Stimulated activated CD8-positive, alpha-beta memory T cell treated with anti-CD3 and anti-CD28 coated beads, Interleukin-4, amount 100 ng/mL, for 24 hours (primary cell): ENCODE measurements at places on chromosomes 16 and 17.

DNA sequence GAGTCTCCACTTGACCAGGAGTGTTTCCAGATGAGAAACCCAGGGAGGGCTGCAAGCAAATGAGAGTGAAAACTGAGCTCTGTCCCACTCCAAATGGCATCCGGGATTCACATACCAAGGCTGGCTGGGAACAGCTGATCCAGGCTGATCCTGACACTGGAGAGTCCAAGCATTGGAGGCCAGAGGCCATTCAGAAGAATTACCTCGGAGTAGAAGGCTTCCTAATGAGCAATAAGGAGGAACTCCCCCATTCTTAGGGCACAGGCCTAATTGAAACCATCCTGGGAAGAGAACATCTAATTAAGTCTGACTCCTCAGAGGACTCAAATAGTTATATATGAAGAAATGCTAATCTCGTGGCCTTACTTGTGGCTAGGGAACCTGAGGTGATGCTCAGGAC is 142.8 kb downstream of the PRKCA start:
- DNase-seq = no peak

GRCh38 chr16:65523283-65523944 is 401.6 kb upstream of the CDH11 start:
- DNase-seq = no peak

GRCh38 chr17:82807562-82807961 is 32.3 kb downstream of the ZNF750 start:
- no peak for DNase-seq

DNA sequence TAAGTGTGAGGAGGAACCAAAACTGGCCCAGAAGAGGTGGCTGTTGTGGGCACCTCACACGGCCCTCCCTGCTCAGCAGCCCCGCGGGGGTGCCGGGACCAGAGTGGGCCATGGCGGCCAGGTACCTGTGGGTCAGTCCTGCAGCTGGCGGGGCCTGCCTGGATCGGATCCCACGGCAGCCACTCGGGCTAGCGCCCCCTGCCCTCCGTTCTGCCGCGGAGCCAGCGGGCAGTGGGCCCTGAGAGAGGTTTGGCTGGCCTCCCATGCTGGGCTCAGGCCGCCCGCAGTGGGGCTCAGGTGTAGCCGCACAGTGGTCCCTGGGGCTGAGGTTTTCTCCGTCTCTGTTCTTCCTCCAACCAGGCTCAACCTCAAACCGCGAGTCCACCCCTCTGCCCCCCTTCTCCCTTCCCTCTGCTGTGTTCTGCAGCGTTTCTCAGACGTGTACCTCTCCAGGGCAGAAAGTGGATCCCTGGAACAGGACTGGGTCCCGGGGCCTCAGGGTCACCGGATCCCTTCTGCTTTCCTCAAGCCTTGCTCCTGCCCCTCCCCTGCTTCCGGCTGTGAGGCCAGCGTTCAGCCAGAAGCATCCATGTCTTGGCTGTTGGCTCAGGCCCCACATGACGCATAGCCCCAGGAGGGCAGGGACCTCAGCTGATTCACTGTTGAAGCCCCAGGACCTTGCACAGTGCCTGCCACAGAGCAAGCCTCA is 28.6 kb upstream of the ITGA3 start:
- no peak for DNase-seq

- DNase-seq = no peak
Observed at GRCh38 chr16:78679546-78679945, 580.1 kb downstream of the WWOX start.

DNA sequence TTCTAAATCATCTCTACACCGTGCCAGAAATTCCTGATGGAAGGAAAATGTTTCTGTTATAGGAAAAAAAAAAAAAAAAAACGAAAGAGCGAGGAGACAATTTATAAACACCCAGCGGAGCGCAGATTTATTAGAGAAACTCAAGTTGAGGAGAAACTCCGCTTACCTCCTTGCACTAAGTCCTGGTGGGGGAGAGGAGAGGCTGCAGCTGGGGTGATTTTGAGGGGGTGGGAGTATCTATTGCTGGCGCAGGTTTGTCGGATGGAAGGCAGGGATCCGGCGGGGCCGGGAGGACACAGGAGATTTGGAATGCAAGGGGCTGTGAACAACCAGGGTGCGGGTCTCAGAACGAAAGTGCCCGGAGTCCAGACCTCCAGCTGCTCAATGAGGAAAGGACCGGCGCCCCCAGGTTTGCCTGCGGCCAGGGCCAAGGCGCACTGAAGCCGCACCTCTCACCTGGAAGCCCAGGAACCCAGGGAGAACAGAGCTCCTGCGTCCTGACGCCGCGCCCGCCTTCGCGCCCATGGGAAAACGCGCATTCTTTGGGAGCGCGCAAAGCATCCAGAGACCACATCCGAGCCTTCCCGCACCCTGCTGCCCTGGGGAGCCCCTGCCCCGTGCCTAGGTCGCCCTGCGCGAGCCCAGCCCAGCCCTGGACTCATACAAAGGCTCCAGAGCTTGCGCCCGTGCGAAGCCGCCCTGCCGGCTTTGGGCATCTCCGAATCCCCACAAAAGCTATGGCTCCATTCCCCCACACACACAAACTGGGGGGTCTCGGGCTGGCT is 2.6 kb upstream of the HOXB8 start:
- no peak for DNase-seq

DNA sequence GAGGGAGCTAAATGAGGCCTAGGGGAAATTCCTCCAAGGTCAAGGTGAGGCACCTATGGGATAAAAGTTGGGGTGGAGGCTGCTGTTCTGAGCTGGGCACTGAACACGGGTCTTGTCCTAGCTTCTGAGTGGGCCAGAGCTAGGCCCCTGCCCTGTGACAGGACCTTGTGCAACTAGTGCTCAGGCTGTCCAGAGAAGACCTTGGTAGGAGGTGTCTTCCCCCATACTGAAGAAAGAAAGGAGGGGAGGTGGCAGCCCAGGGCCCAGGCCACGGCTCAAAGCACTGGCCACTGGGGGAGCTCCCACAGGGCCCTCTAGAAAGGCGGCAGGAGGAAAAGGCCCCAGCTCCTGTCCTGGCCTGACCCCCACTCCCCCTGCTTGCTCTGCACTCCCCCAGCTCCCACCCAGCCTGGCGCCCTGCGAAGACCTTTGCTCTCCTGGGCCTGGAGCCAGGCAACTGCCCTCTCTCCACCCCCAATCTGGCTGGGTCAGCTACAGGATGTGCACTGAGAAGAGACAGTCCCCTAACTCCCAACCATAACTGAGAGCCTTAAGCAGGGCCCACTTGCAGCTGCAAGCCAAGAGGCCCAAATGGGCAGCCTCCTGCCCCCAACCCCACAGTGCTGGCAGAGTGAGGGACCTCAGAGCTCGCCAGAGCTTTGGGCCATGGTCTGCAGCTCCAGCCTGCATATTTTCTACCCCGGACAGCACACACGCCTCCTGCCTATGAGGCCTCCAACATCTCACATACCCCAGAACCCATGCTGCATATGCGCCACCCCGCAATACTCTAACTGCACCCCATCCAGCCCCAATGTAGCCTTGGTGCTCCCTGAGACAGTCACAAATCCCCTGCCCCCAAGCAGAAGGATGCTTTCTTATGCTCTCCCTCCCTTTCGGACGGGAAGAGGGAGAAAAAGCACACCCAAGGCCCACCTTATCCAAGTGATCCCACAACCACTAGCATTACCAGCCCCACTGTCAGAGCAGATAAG is 15.3 kb downstream of the HSD11B2 start:
- DNase-seq = no peak

DNA sequence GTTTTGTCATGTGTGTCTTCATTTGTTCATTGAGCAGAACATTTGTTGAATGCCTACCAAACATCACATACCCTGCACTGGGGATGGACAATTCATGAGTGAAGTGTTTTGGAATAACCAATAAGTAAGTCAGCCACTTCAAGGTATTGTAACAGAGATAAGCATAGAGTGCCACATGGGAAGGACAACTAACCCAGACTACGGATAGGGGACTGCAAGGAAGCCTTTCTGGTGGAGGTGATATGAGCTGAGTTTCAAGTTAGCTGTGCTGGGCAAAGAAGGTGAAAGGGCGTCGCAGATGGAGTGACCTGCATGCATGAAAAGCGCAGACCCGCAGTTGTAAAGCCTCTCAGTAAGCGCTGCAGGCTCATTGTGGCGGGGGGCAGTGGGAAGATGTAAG is 78.8 kb downstream of the TNRC6C start:
- DNase-seq = no peak

GRCh38 chr17:20206068-20206467 is 196.9 kb downstream of the SPECC1 start:
- peak; percentile 21 for DNase-seq

DNA sequence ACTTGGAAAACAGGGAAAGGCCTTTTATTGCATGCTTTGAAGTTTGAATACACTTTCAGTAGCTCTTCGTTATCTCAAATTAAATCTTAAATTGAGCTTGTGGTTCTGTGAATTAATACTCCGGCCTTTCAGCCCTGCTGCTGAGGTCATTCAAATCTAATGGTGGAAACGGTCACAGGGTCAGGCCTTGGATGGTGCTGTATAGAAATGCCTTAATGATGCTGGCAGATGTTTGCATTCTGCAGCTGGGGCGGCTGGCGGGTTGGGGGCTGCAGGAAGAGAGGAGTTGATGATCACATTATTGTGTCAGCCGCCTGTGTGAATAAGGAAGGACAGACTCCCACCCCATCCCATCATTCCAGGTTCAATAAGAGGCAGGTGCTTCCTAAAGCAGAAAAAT is 723.6 kb downstream of the WWOX start:
- DNase-seq = no peak

GRCh38 chr16:4552541-4552940 is 3.6 kb upstream of the C16orf96 start:
- no peak for DNase-seq

DNA sequence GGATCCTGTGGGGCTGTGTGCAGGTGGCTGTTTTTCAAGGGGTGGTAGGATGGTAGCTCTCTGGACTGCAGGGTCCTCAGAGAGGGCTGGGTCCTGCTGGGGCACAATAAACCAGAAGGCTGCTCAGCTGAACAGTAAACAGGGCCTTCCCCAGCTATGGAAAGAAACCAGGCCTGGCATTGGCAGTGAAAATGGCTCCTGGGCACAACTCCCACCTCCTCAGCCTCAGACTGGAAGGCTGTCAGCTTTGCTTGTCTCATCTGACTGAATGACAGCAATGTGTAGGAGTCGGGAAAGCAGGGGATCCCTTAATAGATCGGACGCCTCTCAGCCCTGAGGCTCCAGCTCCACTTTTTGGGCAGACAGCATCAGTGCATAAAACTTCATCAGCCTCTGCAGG is 59.8 kb upstream of the NLRP1 start:
- DNase-seq = no peak

DNA sequence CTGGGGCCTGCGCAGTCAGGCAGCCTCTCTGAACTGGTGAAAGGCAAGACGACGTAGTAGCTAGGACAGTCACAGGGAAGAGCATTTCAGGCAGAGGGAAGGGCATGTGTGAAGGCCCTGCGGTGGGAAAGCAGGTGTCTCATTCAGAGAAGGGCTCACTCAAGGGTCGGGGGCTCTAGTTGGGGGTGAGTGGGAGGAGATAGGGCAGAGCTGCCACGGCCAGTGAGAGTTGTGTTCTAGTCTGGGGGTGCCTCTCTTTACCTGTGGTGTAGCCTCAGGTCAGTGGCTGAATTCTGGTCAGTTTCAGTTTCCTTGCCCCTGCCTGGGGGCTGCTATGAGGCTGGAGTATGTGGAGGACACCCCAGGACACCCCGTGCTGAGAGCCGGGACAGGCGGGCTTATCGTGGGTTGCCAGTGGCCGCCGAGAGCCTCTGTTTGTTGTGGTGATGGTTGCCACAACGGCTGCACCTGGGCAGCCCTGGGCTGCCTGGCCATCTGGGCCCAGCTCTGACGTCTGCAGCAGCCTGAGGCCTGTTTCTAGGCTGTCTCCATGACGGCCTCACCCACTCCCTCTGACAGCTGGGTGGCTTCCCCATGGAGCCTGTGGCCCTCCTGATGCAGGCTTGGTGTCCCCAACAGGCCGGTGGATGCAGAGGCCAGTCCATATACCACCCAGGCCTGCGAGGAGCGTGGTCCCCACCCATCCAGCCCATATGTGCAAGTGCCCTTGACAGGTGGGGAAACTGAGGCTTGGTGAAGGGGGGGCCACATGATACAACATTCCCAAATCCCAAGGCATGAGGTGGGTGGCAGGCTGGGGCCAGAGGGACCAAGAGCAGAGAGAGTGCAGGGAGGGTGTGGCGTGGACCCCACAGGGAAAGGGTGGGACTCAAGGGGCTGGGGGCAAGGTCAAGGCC is 10.8 kb downstream of the MAP2K3 start:
- no peak for DNase-seq

DNA sequence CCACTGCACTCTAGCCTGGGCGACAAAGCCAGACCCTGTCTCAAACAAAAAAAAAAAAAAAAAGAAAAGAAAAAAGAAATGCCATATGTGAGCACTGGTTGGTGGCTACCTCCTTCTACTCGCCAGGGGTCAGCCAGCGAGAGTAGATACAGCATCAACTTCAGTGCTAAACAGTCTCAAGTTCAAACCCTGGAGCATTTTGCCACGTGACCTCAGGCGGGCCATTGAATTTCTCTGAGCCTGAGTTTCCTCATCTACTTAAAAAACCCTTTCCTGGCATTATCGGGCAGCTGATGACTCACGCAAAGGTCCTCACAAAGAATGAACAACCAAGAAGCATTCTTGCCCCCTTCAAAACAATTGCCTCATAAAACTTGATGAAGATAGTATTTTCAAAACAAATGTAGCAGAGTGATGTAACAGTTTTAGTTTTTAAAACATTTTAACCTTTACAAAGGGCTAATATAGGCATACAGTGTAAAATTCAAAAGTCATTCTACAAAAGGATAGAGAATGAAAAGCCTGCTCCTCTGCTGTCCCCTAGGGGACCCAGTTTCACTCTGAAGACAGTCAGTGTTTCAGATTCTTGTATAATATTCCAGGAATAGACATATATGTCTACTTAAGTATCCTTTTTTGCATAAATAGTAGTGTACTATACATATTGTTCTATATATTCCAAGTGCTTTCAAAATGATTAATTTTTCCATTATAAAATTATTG is 28.4 kb downstream of the DNAH2 start:
- DNase-seq = no peak

GRCh38 chr16:20611975-20612481 is 35.9 kb upstream of the ACSM2B start:
- DNase-seq = no peak

DNA sequence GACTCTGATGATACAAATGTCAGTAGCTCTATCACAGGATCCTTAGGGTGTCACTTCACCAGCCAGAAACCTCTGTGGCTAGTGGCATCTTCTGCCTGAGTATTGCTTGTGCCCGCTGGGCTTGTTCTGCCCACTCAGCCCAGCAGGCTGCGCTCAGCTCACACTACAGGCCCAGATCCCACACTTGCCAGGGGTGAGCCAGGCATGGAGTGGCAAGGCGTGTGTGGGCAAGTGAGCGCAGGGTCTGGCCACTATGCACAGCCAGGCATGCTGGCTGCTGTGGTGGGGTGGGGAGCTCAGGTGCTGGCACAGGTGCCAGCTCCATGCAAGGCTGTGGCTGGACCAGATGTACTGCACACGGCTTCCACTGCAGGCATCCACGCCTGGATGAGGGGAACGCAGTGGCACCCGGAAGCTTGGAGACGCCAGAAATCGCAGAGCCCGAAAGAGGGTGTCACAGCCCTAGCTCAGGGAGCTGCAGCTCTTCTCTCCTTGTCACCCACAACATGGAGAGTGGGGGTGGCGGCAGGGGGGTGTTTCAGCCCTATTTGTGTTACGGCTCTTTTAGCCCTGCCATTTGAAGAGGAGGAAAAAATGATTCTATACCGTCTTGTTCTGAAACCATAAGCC is 10.2 kb downstream of the CFAP97D1 start:
- DNase-seq = no peak

- DNase-seq = no peak
Observed at GRCh38 chr17:14303343-14304221, 2.7 kb downstream of the HS3ST3B1 start.
